ENCODE measurements at places on chromosomes 6 and 20. TPM values are rescaled to one million over a fixed set of nuclear protein-coding genes. Genes with fewer than 3 reads are reported as not detected.

GRCh38 chr6:37429352-37429750 lies 3.7 kb upstream of the CMTR1 start:
- H3K27me3 ChIP-seq, result no peaks in the 10 kb centered on the region
- no peak for DNase-seq
- no peak overlapping the region for H3K27ac ChIP-seq
- peaks cover 13% of the 10 kb centered on the region for H3K4me1 ChIP-seq

Gene FRS3
- polyA plus RNA-seq, result 7.4 TPM

DNA sequence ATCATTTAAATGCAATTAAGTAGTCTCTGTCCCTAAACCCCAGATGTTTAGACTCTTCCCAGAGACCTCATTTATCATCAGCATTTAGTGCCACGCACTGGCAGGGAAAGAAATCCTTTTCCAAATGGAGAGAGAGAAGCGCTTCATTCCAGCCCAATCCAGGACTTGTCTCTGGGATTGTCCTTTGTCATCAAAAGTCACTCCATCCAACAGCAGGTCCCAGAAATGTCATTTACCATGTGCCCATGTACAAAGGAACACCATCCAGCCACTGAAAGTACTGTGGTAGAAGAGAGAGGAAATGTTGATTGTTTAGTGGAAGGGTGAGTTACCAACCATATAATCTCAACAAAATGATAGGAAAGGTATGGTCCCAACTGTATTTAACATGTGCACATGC lies 66.9 kb upstream of the SMIM28 start:
- H3K4me3 ChIP-seq, result no peak overlapping the region
- H3K27ac ChIP-seq, result no peak overlapping the region
- DNase-seq, result no peak
- no peaks in the 10 kb centered on the region for H3K36me3 ChIP-seq
- no peaks in the 10 kb centered on the region for H3K27me3 ChIP-seq
- no peaks in the 10 kb centered on the region for H3K4me1 ChIP-seq

GRCh38 chr20:19749618-19750071 lies 8.4 kb upstream of the RIN2 start:
- peak; percentile 94 for DNase-seq
- peaks cover 20% of the 10 kb centered on the region for H3K4me1 ChIP-seq
- H3K27ac ChIP-seq, result peak overlapping the region; percentile 68
- H3K36me3 ChIP-seq, result no peaks in the 10 kb centered on the region

Gene GTSF1L
- polyA plus RNA-seq, result not detected

- H3K4me3 ChIP-seq, result no peak overlapping the region
- no peak for DNase-seq
- H3K4me1 ChIP-seq, result peaks cover 23% of the 10 kb centered on the region
- no peaks in the 10 kb centered on the region for H3K27me3 ChIP-seq
- H3K27ac ChIP-seq, result peak overlapping the region; percentile 62
These were observed 18.4 kb downstream of the TRAM2 start for GRCh38 chr6:52558266-52559000.

DNA sequence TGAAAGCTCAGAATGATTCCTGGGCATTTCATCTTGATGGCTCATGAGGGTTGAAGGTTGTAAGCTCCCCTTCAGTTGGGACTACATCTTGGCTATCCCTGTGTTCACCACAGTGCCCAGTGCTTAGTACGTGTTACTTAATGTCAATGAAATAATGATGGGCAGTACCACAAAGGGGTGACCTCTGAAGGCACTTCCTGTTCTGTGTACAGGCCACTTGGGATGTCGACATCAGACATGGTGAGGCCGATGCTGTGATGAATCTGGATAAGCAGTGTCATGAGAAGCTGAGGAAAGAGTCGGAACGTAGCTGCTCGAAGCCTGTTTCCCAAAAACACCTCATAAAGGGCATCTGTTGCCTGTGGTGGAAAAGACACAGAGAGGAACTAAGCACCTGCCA lies 27.6 kb upstream of the RBL1 start:
- H3K4me3 ChIP-seq, result no peak overlapping the region
- H3K36me3 ChIP-seq, result no peaks in the 10 kb centered on the region
- no peak for DNase-seq
- H3K27me3 ChIP-seq, result no peaks in the 10 kb centered on the region

- no peaks in the 10 kb centered on the region for H3K36me3 ChIP-seq
- H3K27me3 ChIP-seq, result no peaks in the 10 kb centered on the region
- H3K27ac ChIP-seq, result no peak overlapping the region
- DNase-seq, result peak; percentile 63
- no peaks in the 10 kb centered on the region for H3K4me1 ChIP-seq
These were observed 501.4 kb downstream of the BCKDHB start for GRCh38 chr6:80607811-80608391.

GRCh38 chr6:6686748-6687601 lies 98.5 kb downstream of the LY86 start:
- peak overlapping the region; percentile 71 for H3K27ac ChIP-seq
- H3K4me1 ChIP-seq, result peaks cover 48% of the 10 kb centered on the region
- no peaks in the 10 kb centered on the region for H3K27me3 ChIP-seq
- H3K36me3 ChIP-seq, result no peaks in the 10 kb centered on the region

DNA sequence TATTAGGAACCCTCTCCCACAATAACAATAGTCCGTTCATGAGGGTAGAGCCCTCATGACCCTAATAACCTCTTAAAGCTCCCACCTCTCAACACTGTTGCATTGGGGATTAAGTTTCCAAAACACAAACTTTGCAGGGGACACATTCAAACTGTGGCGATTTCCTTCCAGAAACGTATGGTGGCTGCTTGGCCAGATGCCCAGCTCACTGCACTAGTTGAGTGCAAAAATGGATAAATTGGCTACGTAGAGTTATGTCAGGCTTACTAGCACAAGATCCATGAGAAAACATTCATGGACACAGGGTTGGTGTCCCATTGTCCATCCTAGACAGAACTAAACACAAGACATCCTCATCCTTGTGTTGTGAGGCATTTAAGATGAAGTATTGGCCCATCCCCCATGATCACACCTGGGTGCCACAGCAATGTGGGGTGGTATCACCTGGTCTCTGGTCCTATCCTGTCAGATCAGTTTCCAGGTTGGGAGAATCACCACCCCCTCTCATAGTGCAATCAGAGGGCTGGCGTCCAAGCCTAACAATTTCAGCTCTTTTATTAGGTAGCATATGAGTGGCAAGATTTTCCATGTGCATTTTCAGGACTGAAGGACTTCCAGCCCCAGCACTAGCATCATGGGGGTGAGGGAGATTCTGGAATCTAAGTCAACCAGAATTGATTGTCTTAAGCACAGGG lies 63.4 kb upstream of the ELOVL5 start:
- no peak overlapping the region for H3K27ac ChIP-seq
- DNase-seq, result peak; percentile 11
- H3K27me3 ChIP-seq, result no peaks in the 10 kb centered on the region

DNA sequence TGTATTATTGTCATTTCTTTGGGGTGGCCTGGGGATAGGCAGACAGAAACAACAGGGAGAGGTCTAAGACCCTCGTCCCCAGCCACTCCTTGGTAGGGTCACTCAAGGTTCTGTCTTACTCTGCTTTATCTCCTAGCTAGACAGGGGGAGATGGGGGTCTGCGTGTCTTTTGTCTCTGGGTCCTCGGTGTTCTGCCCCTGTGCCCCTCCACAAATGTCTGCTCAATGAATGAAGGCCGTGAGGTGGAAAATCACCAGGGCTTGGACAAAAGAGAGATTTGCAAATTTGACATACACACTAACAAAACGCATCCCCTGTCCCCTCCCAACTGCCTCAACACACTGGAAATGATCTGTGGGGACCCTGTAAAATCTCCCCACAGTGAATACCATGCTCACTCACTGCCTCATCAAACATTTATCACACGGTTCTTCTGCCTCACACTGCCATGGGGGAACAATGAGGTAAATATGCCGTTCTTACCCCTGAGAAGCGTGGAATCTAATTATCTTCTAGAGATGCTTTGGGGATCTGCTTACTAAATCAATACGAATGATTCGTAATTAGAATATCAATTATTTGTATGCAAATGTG lies 13.2 kb upstream of the VAPB start:
- no peak overlapping the region for H3K27ac ChIP-seq
- DNase-seq, result no peak
- no peak overlapping the region for H3K4me3 ChIP-seq

DNA sequence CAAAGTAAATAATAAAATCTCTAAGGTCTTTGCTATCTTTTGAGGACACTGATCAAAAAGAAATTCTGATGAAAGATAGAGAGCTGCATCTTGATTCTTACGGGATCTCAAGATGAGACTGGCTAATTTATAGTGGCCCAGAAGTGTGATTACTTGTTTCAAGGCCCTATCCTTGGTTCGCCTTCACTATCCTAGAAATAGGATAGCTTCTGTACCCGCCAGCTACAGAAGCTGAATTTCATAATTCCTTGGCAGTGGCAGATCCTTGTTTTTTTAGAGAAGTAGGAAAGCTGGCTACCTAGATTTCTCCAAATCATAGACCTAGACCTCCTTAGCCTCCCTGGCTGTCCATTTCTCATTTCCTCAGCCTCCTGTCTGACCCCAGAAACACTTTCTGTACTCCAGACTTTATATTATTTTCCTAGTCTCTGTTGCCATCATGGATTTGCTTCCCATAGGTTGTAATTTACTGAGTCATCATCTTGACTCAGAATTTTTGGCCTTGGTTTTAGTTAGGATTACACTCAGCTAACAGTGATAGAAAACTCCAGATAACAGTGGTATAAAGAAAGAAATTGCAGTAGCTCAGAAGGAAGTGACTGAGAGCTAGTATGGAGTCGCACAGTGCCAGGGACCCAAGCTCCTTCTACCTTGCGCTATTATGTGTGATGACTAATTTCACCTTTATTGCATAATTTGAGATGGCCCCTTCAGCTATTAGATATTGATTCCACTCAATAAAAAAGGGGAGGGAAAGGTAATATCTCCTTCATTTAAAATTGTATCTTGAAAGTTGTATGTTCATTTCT lies 27.7 kb downstream of the PHF3 start:
- H3K27ac ChIP-seq, result no peak overlapping the region
- H3K4me3 ChIP-seq, result no peak overlapping the region
- H3K36me3 ChIP-seq, result no peaks in the 10 kb centered on the region
- H3K27me3 ChIP-seq, result no peaks in the 10 kb centered on the region
- no peaks in the 10 kb centered on the region for H3K4me1 ChIP-seq

Gene HLA-DPA1
- polyA plus RNA-seq, result 13.0 TPM

Gene BPIFB3
- not detected for polyA plus RNA-seq

- H3K27me3 ChIP-seq, result no peaks in the 10 kb centered on the region
- no peak overlapping the region for H3K4me3 ChIP-seq
- peaks cover 17% of the 10 kb centered on the region for H3K4me1 ChIP-seq
These were observed 3.4 kb downstream of the MBOAT1 start for GRCh38 chr6:20208687-20209378.

GRCh38 chr6:166648846-166649245 lies 21.8 kb upstream of the RPS6KA2 start:
- DNase-seq, result no peak
- H3K36me3 ChIP-seq, result no peaks in the 10 kb centered on the region
- H3K4me1 ChIP-seq, result no peaks in the 10 kb centered on the region
- H3K27me3 ChIP-seq, result no peaks in the 10 kb centered on the region
- no peak overlapping the region for H3K4me3 ChIP-seq

DNA sequence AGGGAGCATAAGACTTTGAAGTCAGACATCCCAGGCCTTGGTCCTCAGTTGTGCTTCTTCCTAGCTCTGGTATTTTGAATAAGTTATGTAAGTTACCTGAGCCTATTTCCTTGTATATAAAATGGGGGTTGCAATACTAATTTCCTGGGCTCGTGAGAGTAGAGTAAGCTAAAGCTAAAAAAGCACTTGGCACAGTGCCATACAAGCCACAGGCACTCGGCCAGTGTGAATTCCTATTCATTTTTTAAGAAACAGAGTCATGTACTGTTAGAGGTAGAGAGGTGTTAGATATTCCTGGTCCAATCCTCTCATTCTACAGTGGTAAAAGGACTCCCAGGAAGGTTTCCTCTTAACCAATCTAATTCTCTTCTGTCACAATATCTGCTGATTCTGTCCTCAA lies 79.6 kb upstream of the EPB41L1 start:
- no peaks in the 10 kb centered on the region for H3K36me3 ChIP-seq
- no peak overlapping the region for H3K4me3 ChIP-seq
- H3K27ac ChIP-seq, result no peak overlapping the region
- H3K27me3 ChIP-seq, result peaks cover 3% of the 10 kb centered on the region
- no peak for DNase-seq

- no peak for DNase-seq
- peaks cover 10% of the 10 kb centered on the region for H3K4me1 ChIP-seq
- H3K36me3 ChIP-seq, result peaks cover 1% of the 10 kb centered on the region
- no peaks in the 10 kb centered on the region for H3K27me3 ChIP-seq
These were observed 474 bp downstream of the TPX2 start for GRCh38 chr20:31739550-31739977.

DNA sequence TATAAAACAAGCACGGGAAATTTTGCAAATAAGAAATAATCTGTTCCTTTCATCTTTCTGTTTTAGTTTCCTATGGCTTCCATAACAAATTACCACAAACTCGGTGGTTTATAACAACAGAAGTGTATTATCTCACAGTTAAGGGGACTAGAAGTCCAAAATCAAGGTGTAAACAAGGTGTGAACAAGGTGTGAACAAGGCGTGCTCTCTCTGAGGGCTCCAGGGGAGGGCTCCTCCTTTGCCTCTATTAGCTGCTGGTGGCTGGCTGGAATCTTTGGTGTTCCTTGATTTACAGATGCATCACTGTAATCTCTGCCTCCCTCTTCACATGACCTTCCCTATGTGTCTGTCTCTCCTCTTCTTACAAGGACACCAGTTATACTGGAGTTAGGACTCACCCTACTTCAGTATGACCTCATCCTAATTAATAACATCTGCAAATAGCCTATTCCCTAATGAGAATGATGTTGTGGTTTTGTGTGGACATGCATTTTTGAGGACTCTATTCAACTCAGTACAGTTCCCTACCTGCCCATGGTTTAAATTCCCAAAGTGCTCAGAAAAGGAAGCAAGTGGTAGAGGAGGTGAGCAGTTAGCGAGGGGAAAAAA lies 17.5 kb upstream of the BMP5 start:
- H3K27ac ChIP-seq, result no peak overlapping the region
- no peak for DNase-seq
- no peak overlapping the region for H3K4me3 ChIP-seq
- no peaks in the 10 kb centered on the region for H3K4me1 ChIP-seq
- H3K27me3 ChIP-seq, result no peaks in the 10 kb centered on the region

DNA sequence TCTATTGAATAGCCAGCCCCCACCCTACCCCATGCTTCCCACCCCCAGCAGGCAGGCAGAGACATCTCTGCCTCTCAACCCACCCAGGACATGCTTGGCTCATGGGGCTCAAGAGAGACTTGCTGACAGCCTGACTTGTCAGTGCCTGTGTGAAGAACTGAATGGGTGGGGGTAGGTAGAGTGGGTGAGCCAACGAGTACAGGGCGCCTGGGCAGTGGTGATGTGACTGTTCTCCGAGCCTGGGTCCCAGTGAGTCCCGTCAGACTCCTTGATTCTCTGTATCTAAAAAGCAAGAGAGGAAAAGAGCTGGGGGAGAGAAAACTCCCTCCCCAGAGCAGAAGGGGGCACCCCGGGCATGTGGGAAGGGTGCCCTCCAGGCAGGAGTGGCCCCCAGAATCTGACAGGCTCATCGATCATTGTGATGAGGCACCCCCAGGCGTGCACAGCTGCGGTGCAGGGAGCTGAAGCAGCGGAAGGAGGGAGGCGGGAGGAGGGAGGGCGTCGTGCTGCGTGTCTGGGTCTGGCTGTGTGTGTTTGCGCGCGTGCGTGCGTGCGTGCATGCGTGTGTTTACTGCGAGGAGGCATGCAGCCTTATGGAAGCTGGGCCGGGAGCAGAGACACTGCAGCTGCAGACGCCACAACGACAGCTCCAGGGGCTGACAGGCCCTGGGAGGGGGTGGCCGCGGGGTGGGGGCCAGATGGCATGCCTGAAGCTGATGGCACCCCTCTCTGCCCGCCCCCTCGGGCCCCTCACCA lies 40.2 kb downstream of the FOXP4 start:
- H3K4me1 ChIP-seq, result peaks cover 63% of the 10 kb centered on the region
- DNase-seq, result no peak
- H3K27ac ChIP-seq, result no peak overlapping the region
- H3K4me3 ChIP-seq, result no peak overlapping the region

Gene OR2B6
- polyA plus RNA-seq, result not detected

Gene TBXT
- not detected for polyA plus RNA-seq
